Left lung (tissue), 14 donors: ENCODE measurements at places on chromosomes 11 and 22. TPM values are rescaled to one million over a fixed set of nuclear protein-coding genes. Genes with fewer than 3 reads are reported as not detected.

CCDC81 gene
- polyA plus RNA-seq, result 4.6 TPM

GRCh38 chr22:37564111-37564711 lies 3.9 kb downstream of the CDC42EP1 start:
- DNase-seq, result no peak

GRCh38 chr11:117898059-117898458 lies 21.6 kb upstream of the FXYD6 start:
- DNase-seq, result no peak

DNA sequence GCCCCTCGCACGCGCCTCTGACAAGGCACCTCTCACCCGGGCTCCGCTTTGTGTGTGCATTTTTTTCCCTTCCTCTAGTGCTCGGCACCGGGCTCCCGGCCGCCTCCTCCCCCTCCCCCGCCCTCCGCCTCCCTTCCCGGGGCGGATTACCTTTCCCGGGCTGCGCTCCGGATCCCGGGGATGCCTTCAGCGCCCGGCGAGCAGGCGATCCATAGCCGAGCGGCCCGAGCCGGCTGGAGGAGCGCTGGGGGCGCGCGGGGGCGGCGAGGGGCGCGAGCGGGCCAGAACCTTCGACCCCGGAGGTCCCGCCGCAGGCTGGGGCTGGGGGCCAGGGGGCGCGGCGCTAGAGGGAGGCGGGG lies 282 bp downstream of the MPPED2 start:
- no peak for DNase-seq
